ENCODE measurements at places on chromosomes 6 and 20.

DNA sequence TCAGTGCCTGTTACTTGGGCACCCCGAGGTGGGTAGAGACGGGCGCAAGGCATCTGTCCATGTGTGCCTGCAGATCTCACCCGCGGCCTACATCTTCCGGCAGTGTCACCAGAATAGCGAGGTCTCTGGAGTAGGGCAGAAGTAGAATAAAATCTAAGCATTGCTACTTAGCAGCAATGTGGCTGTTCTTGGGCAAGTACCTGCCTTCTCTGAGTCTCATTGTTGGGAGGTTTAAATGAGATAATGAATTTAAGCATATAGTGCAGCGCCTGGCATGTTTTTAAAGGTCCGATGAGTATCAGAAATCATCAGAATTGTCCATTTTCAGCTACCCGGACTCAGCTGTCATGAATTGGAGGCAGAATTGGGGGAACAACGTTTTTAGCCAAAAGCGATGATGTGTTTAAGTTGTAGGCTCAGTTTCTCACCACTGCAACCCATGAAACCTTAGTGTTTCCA lies 800 bp downstream of the ABCC10 start:
- no peak for DNase-seq

DNA sequence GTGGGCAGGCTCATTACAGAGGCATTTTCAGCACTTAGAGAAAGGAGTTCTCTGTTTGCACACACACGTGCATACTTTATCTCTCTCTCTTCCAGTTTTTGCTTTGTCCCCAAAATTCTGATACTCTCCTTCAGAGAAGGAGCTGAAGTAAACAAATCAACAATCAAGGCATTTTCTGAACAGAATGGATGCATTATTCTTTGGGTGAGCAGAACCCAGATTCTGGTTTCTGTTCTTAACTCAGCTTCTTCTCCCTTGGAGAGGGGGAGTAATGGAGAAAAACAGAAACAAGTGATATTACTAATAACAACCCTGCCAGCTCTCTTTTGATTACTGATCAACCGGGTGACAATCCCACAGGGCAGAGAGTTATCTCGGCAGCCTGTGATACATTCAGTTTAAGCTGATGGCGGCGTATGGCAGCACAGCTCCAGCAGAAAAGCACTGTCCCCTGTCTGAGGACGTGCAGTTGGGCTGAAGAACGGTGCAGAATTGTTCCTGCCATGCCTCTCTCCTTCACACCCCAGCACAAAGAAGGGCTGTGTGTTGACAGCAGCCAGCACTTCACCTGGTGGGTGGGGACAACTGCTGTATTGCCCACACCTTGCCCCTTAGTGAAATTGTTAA lies 47.3 kb upstream of the SASH1 start:
- DNase-seq: no peak

GRCh38 chr20:38075161-38075998 lies 41.8 kb downstream of the RPRD1B start:
- DNase-seq: no peak

DNA sequence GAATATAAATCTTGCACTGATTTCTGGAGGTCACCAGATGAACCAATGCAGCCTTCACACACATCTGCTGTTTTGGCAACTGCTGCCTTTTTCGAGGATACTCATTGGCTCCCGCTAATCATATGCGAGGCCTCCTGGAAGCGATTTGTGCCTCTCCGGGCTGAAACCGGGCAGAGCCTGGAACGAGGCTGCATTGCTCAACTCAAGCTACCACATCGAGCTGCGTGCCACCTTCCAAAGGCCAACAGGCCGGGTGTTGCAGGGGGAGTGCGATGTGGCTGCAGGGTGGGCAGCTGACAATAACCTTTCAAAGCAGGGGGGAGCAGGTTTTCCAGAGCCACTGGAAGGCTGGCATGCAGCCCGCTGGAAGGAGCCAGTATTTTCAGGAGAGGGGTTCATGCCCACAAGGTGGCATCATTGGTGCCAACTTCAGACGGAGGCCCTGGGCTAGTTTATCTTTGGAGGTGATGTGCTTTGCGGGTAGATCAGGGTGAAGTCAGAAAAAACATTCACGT lies 122.6 kb upstream of the IFNGR1 start:
- DNase-seq: peak; percentile 55

DNA sequence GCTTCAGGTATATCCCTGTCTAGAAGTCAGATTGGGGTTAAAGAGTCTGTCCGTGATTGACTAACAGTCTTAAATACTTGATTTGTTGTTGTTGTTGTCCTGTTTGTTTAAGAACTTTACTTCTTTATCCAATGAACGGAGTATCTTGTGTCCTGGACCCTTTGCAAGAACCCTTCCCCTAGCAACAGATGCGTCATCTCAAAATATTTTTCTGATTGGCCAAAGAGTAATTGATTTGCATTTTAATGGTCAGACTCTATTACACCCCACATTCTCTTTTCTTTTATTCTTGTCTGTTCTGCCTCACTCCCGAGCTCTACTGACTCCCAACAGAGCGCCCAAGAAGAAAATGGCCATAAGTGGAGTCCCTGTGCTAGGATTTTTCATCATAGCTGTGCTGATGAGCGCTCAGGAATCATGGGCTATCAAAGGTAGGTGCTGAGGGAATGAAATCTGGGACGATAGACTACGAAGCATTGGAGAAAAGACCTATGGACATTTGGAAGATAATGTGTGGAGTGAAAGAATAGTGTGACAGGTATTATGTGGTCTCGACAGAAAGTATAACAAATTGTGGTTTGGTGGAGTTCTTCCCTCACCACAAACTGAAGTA lies at the start of gene HLA-DRA:
HLA-DRA (plus strand) TSS at position 286 of the 613 bp plus-strand sequence; CDS start at position 350, 64 bp downstream.
- DNase-seq: peak; percentile 93

- no peak for DNase-seq
Observed at GRCh38 chr6:10266061-10266460, 148.8 kb downstream of the TFAP2A start.
